ENCODE measurements at places on chromosomes 3 and 15.

DNA sequence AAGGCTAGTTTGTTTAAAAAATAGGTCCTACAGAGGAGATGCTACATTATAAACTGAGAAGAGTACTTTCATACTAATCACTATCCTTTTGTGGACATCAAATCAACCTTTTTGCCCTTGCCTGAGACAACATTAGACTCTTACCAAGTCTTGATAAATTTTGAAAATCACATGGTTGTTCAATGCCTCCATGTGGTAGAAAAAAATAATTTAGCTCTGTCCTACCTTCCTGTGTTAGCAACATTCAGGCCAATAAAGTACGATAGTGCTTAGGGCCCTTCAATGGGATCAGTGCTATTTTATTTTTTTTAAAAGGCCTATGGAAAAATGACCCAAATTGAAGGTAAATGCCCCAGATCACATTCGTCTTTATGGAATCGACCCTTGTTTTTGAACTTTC is 5.0 kb upstream of the UBE2E1 start:
- DNase-seq = no peak

DNA sequence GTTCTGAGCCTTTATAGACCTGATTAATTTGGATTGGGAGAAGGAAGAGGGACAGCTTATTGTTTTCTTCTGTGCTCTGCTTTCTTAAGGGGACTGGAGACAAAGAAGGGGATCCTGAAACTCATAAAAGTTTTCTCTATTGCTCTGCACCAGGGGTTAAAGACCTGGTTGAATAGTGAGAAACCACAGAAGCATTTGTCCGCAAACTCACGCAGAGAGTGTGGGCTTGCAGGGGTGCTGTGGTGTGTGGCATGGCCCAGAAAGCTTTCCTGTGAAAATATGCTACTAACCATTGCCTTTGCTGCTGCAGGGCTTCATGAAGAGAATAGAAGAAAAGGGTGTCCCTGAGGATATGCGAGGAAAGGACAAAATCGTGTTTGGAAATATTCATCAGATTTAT is 73.1 kb upstream of the UMPS start:
- DNase-seq = no peak

- no peak for DNase-seq
These were observed 333.0 kb downstream of the LPP start for GRCh38 chr3:188486952-188487351.

DNA sequence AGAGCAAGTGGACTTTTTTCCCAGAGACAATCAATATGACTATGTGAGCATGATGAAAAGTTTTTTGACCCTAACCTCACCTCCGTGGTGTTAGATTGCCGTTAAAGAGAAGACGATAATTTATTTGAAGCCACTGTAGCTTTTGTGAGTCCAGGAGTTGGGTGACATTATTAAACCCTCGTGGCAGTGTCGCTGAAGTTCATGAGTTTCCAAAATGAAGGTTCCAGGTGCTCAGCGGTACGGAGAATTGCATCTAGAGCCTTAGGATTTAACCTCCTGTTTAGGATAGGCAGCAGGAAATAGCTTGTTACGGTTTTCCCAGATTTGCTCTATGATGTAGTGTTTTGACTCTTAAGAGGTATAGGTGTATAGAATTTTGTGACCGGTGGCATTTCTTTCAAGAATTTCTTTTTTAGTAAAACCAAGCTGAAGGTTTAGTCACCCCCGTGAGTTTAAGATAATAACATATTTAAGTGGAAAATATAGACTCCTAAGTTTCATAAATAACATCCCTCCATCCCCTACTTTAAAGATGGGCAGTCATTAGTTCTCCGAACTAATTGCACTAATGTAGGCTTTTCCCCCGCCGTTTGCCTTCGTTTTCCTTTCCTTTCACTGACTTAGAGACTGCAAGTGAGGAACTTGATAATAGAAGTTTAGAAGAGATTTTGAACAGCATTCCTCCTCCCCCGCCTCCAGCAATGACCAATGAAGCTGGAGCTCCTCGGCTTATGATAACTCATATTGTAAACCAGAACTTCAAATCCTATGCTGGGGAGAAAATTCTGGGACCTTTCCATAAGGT is 2.0 kb downstream of the SMC4 start:
- DNase-seq = no peak

- no peak for DNase-seq
These were observed 139.5 kb downstream of the TJP1 start for GRCh38 chr15:29682781-29683180.

- no peak for DNase-seq
These were observed 56.3 kb upstream of the CSPG5 start for GRCh38 chr3:47634996-47635395.

DNA sequence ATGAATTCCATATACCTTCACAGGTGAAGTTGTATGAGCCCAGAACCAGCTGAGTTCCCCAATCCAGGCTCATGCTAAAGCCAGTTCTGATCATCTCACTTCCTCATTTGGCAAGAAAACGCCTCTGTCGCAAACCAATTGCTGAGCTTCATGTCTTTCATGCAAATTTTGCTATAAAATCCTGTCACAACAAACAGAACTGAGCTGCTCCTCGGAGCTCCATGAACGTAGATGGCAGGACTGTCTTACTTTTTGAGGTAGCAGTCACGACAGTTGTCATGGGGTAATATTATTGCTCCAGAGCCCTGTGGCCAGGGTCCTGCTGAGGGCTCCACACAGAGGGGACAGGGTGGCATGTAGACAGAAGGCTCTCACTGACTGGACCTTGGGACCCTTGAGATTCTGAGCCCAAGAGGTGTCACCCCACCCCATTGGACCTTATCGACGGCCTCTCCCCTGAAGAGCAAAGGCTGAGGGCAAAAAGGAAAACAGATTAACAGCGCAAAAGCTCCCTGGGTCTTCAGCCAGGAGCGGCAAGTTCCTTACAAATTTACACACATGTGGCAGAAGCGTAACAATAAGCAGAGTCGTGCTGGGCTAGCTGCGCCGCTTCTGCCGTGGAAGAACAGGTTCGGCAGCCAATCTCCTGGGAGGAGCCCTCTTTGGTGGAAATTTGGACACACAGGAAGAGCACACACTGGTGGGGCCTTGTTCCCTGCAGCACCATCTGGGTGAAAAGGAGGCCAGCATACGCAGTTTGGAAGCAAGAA is 249.2 kb downstream of the OPA1 start:
- DNase-seq = no peak

- no peak for DNase-seq
These were observed 2.3 kb upstream of the LMLN start for GRCh38 chr3:197957790-197958133.

- no peak for DNase-seq
These were observed 2.0 kb downstream of the BHLHE40 start for GRCh38 chr3:4981294-4981664.

DNA sequence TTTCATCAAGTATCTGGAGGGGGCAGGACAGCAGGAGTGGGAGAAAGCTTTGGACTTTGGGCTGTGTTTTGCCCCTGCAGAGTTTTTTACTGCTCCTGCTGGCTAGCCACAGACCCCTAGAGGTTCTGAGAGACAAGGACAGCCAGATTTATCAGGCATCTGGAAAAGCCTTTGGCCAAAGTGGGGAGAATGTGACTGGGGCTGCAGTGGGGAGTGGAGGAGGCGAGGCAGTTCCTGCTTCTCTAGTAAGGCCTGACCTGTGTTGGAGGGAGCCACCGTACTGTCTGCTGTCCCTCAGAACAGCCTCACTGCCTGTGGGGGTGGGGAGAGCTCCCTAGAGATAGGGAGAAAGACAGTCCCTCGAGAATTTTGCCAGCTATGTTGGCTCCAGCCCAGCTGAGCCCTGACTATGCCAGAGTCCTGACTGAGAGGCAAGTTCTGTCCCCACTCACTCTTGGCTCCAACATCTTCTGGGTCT is 2.2 kb downstream of the ALPK3 start:
- no peak for DNase-seq

DNA sequence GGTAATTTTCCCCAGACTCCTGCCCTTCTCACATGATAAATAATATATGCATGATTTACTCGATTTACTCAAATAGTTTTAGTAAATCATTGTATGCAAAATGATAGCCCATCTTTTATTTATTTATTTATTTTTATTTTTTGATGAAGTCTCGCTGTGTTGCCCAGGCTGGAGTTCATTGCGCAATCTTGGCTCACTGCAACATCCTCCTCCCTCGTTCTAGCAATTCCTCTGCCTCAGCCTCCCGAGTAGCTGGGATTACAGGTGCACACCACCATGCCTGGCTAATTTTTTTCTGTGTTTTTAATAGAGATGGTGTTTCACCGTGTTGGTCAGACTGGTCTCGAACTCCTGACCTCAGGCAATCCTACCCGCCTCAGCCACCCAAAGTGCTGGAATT is 343.8 kb upstream of the PLSCR5 start:
- no peak for DNase-seq

DNA sequence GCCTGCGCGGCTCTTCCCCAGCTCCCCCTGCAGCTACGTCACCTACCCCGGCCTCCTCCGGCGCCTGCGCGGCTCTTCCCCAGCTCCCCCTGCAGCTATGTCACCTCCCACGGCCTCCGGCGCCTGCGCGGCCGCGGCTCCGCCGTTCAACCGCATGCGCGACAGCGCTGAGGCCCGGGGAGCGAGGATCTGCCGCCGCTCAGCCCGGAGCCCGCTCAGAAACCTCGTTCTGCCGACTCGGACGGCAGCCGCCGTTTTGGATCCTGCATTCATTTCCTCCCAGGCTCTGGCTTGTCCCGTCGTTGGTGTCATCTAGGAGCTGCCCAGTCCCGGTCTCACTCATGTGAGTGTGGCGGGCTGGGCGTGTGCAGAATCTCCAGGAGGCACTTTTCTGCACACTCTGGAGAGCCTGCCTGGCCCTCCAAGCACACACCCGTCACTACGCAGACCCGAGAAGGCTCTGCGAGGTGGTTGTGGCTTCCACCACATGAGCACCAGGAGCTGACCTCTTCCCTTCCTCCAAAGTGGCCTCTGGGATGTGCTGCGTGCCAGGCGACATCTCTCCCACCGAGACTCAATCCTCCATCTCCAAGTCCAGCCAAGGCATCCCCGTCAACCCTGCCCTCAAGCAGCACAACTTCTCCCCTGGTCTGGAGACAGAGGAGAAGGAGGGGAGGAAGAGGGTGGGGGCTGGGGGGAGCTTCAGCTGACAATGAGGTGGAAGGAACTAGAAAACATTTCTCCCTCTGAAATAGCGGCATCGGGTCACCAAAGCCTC is 165.3 kb downstream of the CHSY1 start:
- no peak for DNase-seq

DNA sequence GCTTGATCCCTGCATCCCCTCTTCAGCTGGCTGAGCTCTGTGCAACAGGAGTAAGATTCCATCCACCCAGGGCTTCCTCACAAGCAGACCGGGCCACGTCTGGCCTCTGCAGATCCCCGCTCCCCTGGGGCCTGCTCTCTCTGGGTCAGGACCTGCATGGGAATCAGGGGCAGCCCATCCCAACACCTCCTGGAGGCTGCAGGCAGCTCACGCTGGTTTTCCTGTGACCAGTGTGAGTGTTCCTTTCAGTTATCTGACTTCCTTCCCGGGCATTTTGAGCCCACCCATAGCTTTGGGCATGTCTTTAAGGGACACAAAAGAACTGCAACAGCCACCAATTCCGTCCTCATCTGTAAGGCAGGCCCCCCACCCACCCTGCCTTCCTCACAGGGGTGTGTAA is 16.3 kb downstream of the NUP210 start:
- no peak for DNase-seq

GRCh38 chr3:122927726-122928125 is 99.8 kb downstream of the SEMA5B start:
- no peak for DNase-seq

DNA sequence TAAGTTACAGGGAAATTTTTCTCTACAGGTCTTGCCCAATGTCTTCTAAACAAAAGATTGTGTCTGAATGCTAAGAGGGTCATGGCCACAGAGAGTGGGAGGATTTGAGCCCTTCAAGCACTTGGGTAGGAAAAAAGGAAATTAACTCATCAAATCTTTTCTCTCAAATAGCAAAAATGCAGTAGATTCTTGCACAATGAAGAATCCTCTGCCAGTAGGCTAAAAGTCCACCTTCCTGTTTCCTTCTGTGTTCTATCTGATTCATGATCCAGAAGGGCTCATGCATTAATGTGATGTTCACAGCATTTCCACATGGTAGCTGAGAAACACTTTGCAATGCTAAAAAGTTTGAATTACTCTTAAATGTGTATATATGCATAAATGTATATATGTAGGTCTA is 177.1 kb downstream of the CD47 start:
- DNase-seq = no peak

- no peak for DNase-seq
These were observed at the start of gene EPHA3 for GRCh38 chr3:89107461-89108290. Gene EPHA3, plus strand, starts transcription at chr3:89107621. Its CDS starts 128 bp downstream, at chr3:89107749.

DNA sequence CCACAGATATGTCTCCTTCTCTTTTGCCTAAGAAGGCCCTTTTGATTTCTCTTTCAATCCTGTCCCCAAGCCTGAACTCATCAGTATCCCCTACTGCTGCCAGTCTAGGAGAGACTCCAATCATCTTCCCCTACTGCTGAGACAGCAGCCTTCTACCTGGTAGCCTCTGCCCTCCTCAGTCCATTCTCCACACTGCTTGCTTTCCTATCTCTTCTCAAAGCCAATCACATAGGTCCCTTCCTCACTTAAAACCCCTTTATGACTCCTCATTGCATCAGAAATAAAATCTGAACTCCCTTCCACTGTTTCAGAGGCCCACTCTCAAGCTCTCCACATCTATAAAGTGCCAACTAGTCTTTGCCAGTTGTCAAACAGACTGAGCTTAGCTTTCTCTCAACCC is 1081.8 kb upstream of the CFAP20DC start:
- no peak for DNase-seq

GRCh38 chr3:71370467-71370866 is 213.1 kb downstream of the FOXP1 start:
- DNase-seq = no peak

DNA sequence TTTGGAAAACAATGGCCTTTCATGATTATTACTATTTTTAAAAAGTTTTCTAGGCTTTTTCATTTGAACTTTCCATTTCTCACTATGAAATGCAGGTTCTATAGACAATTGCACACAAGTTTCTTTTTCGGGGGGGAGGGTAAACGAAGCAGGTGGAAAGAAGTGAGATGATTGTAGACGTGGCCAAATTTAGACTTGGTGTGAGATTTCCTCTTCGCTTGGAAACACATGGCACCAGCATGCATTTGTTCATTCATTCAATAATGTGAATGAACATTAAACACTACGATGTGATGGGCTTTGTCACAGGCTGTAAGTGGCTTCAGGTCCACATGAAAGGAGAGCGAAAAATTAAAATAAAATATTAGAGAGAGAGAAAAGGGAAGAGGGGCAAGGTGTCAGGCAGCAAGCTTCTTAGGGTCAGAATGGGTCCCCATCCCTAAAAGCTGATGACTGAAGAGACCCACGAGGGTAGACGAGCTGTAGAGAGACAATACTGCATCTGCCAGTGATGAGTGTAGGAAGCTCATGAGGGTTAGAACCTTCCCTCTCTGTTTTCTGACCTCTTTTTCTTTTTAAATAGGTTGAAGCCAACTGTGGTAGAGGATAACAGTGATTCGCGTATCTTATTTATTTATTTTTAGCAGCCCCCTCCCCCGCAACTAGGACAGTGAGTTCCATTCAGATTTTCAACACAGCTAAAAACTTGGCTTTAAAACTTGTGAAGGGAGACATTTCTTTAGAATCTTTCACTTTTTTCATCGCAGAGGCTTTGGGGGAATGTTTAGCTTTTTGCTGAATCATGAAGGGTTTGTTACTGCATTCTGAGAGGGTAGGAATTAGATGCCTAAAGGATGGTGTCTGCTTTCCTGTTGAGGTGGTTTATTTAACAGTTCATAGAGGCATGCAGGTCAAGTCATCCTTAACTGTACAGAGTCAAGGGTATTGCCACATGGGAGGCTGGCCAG is 36.2 kb downstream of the GAP43 start:
- no peak for DNase-seq
